Left kidney (tissue), 8 donors: ENCODE measurements at places on chromosomes 6 and 20. TPM values are rescaled to one million over a fixed set of nuclear protein-coding genes. Genes with fewer than 3 reads are reported as not detected.
A peak's percentile ranks its signal among the peaks of the same experiment; 100 is the strongest.

MDFI gene
- 31.4 TPM for polyA plus RNA-seq

- no peak for DNase-seq
Measured at GRCh38 chr6:45094831-45095230, 233.3 kb upstream of the RUNX2 start.

- no peak for DNase-seq
Measured at GRCh38 chr6:79280756-79281155, 46.3 kb upstream of the HMGN3 start.

DNA sequence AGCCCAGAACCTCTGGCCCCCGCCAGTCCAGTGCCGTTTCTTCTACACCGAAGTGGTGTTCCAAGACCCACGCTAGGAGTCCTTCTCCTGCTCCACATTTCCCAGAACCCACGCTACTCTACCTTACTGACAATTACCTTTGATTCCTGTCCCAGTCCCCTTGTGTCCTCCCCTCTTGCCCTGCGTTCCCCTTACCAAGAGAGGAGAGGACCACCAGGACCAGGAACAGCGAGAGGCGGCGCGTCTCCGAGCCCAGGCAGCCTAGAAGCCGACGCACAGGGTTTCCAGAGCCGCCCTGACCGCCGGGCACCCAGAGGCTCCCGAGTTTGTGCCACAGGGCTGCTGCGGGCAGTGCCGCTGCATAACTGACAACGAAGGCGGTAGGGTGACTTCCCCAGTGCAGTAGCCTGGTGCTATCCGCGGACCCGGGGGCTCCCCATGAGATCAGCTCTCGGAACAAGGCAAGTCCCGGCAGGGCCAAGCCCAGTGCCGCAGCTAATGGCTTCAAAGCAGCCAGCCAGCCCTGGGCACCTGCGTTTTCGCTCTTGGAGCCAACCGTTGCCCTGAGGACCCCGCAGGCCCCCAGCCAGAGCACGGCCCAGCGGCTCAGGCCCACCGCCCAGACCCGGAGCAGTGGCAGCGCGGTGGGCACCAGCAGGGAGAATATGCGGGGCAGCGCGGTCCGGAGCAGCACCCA is 512 bp downstream of the TAP1 start:
- peak; percentile 17 for DNase-seq

DNA sequence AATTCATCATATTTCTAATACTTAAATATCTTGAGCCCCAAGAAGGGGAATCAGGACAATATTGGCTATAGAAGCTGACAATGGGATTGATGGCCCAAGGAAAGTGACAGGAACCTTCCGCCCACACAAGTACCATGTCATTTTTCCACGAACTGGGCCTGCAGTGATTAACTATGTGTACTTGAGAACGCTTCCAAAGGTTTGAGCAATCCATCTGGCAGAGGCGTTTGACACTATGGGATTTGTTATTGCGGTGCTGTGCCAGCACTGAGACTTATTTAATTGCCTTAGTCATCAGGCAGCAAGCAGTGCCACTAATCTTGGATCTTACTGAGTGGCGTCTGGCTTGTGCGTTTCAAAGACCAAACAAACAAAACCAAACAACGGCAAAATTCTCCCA is 135.6 kb upstream of the UST start:
- DNase-seq = no peak

DNA sequence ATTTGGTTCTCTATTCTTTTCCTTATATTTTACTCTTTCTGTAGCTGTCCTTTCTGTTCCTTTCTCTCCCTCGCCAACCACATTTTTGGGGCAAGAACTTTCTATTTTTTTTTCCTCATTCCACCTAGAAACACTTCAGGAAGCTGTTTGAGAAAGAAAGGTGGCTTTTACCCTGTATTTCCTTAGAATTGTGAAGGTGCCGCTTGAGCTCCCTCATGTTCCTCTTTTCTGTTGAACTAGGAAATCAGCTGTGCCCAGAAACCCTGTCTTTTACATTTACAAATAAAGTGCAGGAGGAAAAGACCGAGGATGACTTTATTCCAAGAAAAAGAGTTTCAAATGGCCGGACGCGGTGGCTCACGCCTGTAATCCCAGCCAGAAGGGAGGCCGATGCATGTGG is 38.2 kb downstream of the OR2B2 start:
- DNase-seq = no peak

- DNase-seq = no peak
Measured at GRCh38 chr20:64121586-64121985, 14.2 kb upstream of the NPBWR2 start.

DNA sequence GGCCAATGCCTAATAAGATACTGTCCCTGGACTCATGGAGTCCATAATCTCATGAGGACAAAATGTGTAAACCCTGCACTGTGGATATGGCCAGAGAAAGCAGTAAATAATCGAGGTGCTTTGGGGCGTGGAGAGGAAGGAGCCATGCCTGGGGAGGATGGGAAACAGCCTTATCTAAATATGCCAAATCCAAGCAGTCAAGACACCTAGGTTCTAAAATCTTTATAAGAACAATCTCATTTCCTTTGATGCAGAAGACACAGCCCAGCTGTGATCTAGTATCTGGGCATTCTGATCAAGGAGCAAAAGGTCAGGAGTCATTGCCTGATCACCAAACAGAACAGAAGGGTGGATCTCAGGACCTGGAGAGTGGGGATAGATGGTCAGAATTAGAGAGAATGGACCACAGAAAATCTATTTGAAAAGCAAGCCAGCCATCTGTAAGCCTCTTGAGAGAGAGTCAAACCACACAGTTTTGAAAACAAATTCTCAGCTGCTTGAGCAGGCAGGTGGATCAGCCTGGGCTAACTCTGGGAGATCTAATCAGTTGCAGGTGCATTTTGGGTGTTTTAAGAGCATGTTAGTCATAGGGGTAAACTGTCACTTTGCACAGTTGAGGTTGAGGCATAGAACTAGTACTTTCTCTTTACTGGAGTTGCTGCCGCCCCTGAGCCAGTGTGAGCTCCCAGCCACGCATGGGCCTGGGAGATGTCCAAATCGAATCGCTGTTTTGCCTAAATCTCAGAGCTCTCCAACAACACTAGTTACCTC is 130.8 kb upstream of the TNFAIP3 start:
- no peak for DNase-seq
